B cell (primary cell): ENCODE measurements at places on chromosomes 4 and X. TPM values are rescaled to one million over a fixed set of nuclear protein-coding genes. Genes with fewer than 3 reads are reported as not detected.

The ZAR1 gene
- not detected in 2 replicates for total RNA-seq

The NIPAL1 gene
- total RNA-seq = 1.1 TPM in 1 of 2 replicates, not detected in the other

The VEGFC gene
- total RNA-seq = not detected in 2 replicates

The USP26 gene
- total RNA-seq = not detected in 2 replicates

DNA sequence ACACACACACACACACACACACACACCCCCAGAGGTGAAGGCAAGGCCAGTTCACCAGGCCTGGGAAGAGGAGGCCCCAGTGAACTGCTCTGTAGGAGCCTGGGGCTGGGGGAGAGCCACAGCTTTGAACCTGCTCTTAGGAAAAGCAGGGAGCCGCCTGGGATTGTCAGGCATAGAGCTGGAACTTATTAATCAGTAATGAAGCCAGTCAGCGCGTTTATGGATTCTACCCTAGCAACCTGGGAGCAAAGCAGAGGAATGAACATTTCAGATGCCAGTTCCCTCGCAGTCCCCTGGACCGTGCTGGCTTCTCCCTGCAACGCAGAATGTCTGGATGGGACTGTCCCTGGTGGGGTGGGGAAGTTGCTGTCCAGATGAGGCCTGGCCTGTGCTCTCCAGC is 45.3 kb upstream of the DDX3X start:
- no peak for DNase-seq
- no peaks in the 10 kb centered on the region for H3K36me3 ChIP-seq
- no peak overlapping the region for H3K27ac ChIP-seq
- H3K4me1 ChIP-seq = no peaks in the 10 kb centered on the region
- H3K27me3 ChIP-seq = no peaks in the 10 kb centered on the region

- no peaks in the 10 kb centered on the region for H3K36me3 ChIP-seq
- H3K27me3 ChIP-seq = no peaks in the 10 kb centered on the region
- no peak overlapping the region for H3K4me3 ChIP-seq
- peaks cover 28% of the 10 kb centered on the region for H3K4me1 ChIP-seq
Measured at GRCh38 chr4:83118869-83119268, 4.3 kb upstream of the PLAC8 start.

- no peak overlapping the region for H3K4me3 ChIP-seq
- H3K4me1 ChIP-seq = peaks cover 3% of the 10 kb centered on the region
- no peaks in the 10 kb centered on the region for H3K36me3 ChIP-seq
- H3K27ac ChIP-seq = no peak overlapping the region
Measured at GRCh38 chr4:4792466-4792865, 67.0 kb upstream of the MSX1 start.

DNA sequence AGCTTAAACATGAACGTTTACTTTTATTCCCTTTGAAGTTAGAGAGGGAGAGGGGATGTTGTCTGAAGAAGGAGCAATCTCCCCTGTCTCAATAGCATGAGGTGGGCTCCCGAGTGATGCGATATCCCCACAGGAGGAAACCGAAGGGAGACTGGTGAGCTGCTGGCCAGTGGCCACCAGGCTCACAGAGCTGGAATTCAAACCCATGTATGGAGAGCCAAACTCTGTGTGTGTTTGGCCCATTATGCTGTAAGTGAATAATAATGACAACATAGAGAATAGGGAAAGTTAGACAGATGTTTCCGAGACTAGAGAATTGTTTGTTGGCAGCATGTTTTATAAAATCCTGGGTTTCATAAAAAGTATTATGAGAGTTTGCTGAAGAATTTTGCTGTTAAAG is 66.1 kb upstream of the CLNK start:
- no peak overlapping the region for H3K4me3 ChIP-seq
- no peak for DNase-seq
- H3K4me1 ChIP-seq = peaks cover 5% of the 10 kb centered on the region
- H3K27ac ChIP-seq = no peak overlapping the region

DNA sequence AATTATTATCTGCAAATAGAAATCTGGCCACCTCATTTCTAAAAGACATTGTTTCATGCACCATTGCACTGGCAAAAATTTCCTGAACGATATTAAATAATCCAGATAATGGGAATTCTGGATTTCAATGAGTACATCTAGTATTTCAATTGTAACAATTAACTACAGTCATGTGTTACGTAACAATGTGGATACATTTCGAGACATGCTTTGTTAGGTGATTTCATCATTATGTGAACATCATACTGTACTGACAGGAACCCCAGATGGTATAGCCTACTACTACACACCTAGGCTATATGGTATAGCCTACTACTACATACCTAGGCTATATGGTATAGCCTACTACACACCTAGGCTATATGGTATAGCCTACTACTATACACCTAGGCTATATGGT is 14.8 kb downstream of the LAMTOR3 start:
- peaks cover 5% of the 10 kb centered on the region for H3K36me3 ChIP-seq
- DNase-seq = no peak
- no peaks in the 10 kb centered on the region for H3K4me1 ChIP-seq
